ENCODE measurements at places on chromosomes 16 and 17.

- no peak for DNase-seq
Observed at GRCh38 chr16:83402967-83403366, 404.8 kb upstream of the HSBP1 start.

GRCh38 chr16:24820522-24820921 is 25.2 kb upstream of the SLC5A11 start:
- DNase-seq = no peak

DNA sequence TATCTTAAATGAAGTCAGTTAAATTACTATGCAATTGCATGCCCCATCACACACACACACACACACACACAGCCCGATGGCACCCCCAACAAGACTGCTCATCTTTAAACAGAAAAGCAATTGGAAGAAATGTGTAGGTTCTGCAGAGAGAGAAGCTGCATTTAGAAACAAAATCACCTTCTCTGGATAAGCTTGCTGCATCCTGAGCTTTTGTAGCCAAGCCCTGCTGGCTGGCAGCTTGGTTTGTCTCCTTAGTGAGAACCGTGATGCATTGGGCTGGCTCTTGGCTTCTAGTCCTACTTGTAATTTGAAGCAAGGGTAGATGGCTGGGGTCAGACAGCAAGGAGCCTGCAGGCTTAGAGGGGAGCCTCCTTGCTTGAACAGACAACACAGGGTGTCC is 153.8 kb downstream of the SOX9 start:
- no peak for DNase-seq

DNA sequence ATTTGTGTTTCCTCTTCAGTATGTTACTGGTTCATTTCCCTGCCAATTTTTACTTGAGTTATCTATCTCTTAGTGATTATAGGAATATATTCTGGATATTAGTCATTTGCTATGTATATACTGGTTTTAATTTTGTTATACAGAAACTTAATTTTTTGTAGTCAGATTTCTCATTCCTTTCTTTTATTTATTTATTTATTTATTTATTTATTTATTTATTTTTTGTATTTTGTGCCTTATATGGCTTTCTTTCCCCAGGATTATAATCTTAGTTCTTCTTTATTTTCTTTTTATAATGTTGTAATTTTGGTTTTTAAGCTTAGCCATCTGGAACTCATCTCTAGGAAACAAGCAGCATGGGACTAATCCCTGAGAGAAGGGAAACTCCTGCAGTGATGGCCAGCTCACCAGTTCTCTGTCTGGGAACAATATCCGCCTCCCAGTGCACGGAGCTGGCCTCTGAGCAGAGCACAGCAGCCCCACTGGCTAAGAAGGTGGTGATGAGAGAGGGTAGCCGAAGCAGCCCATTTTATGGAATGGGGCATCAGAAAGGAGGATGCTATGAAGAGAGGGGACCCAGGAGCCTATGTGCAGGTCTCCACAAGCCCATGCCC is 54.5 kb upstream of the ADORA2B start:
- no peak for DNase-seq

- DNase-seq = no peak
Observed at GRCh38 chr17:56676810-56677209, 83.3 kb downstream of the NOG start.

GRCh38 chr17:38584350-38584925 is 21.3 kb downstream of the SRCIN1 start:
- DNase-seq = peak; percentile 60

DNA sequence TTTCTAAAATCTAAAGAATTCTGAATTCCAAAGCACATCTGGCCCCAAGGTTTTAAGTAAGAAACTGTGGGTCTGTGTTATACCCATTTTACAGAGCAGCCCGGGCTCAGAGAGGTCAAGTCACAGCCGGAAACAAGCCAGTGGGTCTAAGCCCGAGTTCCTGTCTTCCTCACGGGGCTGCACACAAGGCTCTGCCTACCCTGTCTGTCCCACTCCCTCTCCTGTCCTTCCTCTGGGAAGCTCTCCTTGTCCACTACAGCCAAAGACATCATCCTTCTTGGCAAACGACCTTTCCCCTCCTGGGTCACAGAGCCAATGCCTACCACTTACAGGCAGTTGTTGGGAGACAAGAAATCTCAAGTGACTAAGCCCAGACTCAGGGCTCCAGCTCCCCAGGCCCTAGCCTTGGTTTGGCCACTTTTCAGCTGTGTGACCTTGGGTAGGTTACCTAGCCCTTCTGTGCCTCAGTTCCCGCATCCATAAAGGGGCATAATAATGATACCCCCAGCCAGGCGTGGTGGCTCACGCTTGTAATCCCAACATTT is 55.6 kb upstream of the MAP3K14 start:
- DNase-seq = no peak

DNA sequence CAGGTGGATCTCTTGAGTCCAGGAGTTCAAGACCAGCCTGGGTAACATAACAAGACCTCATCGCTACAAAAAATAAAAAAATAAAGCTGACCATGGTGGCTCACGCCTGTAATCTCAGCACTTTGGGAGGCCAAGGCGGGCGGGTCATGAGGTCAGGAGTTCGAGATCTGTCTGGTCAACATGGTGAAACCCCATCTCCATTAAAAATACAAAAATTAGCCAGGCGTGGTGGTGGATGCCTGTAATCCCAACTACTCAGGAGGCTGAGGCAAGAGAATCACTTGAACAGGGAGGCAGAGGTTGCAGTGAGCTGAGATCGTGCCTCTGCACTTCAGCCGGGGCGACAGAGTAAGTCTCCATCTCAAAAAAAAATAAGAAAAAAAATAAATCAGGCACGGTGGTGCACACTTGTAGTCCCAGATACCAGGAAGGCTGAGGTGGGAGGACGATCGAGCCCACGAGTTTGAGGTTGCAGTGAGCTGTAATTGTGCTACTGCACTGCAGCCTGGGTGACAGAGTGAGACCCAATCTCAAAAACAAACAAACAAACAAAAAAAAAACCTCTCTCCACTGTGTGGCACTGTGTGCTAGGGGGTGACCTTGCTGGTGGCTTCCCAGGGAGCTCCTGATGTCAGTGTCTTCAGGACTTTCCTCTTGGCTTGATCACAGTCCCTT is 19.8 kb upstream of the MAPK3 start:
- no peak for DNase-seq

DNA sequence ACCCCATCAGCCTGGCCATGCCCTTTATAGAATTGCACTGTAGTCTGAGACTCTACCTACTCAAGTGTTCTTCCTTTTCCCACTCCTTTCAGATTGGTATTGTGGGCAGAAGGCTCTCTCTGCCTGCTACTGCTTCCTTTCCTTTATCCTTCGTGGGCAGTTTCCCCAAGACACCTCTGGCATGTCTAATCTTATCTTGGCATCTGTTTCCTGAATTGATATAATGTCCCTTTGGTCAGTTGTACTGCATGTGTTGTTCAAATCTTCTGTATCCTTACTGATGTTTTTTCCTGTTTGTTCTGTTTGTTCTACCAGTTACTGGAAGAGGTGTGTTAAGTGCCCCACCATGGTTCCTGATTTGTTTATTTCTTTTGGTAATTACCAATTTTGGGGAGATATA is 29.5 kb upstream of the MSI2 start:
- no peak for DNase-seq

DNA sequence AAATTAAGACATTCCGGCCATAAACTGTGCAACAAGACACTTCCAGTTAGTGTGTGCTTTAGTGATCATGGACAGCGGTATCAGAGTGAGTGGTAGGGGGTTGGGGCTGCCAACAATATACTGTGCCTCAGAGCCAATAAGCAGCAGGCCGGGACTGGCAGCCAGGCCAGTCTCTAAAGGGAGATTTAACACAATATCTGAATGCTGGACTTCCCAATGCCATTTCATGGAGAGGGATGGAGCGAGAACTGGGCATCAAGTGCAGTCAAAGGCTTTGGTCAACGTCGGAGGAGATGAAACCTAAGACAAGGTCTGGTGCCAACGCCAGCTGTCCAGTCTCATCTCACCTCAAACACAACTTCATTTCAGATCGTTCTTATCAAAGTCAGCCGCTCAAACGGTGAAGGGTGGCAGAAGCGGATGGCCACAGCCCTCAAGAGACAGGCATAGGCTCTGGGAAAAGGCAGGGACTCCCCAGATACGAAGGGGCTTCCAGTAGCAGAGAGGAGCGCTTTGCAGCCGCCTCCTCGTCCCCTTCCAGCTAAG is 935 bp downstream of the USP32 start:
- peak; percentile 12 for DNase-seq

- DNase-seq = no peak
Observed at GRCh38 chr16:55369151-55369550, 45.1 kb downstream of the IRX6 start.

- no peak for DNase-seq
Observed at GRCh38 chr16:53052519-53053501, at the start of gene CHD9NB. Gene CHD9NB, minus strand, starts transcription at chr16:53052897. Its CDS starts 8,739 bp downstream, at chr16:53044158.

- DNase-seq = peak; percentile 83
Observed at GRCh38 chr17:45147581-45148182, 593 bp upstream of the HEXIM1 start.

DNA sequence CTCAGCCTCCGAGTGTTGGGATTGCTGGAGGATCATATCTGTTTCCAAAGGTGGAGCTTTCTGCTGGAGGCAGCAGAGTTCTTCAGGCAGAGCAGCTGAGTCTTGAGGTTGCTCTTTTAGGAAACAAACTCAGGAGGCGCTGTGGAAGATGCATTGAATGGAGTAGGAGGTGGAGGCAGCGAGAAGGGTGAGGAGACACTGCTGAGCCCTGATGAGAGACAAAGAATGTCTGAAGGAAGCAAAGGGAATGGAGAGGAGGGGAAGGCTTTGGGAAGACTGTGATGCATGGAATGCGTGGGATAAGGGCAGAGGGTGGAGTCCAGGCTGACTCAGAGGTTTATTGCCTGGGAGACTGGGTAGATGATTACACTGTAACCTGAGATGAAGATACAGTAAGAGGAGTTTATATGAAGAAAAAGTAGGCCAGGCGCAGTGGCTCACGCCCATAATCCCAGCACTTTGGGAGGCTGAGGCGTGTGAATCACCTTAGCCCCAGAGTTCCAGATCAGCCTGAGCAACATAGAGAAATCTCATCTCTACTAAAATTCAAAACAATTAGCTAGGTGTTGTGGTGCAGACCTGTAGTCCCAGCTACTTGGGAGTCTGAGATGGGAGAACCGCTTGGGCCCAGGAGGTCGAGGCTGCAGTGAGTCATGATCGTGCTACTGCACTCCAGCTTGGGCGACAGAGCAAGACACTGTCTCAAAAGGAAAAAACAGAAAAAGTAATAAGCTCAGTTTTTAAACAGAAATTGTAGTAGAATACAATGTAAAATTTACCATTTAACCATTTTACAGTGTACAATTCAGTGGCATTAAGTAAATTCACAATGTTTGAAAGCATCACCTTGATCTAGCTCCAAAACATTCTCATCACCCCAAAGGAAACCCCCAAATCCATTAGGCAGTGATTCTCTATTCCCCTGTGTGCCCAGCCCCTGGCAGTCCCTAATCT is 17.8 kb upstream of the TMEM219 start:
- DNase-seq = no peak

DNA sequence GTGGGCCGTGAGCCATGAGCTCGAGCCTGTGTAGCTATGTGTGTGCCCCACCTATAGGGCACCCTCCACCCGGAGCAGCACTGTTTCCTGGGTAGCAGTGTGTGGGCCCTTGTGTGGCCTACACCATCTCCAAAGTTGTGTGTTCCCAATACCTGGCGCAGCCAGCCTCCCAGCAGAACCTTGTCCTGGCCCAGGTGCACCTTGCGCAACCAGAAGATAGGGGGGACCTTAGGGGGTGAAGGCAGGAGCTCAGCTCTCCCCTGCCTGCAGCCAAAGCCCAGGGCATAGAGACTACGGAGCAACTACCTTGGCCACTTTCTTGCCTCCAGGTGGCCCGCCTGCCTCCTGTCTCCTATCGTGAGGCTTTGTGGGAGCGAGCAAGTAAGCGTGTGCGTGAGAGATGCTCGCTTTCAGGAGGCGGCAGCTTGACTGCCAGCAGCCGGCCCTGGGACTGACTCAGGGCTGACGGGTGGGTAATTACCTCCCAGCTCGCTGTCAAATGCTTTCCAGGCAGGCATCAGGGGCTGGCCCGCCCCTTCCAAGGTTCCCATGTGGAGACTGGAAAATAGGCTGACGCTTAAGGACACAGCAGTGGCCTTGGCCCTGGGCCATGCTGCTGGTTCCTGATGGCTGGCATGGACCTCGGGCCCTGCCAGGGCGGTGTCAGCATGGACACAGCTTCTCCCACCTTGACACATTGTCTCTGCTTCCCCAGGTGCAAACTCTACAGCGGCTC is 19.0 kb downstream of the TRAF7 start:
- no peak for DNase-seq

All from activated naive CD4-positive, alpha-beta T cell treated with anti-CD3 and anti-CD28 coated beads, Interleukin-2, amount 50 U/mL, for 16 hours (primary cell).